GM06990 (cell line): ENCODE measurements at places on chromosomes 11 and 22.

- no peak for DNase-seq
Measured at GRCh38 chr11:39772525-39773137, 1686.8 kb downstream of the LRRC4C start.

- DNase-seq, result no peak
Measured at GRCh38 chr11:21612326-21612725, 580.6 kb upstream of the ANO5 start.

DNA sequence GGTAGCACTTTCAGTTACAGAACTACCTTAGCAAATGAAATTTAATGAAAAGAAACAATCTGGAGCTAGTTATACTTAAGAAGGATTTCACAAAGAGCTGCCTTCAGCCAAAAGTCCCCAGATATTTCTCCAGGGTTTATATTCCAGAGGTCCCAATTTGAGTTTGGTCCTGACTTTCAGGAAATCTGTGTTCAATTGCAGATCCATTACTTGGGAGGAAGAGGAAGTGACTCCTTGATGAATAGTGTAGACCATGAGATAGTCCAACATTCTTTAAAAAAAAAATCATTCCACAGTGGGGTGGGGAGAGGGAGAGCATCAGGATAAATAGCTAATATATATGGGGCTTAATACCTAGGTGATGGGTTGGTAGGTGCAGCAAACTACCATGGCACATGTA is 117.6 kb upstream of the ARHGAP20 start:
- DNase-seq, result no peak

DNA sequence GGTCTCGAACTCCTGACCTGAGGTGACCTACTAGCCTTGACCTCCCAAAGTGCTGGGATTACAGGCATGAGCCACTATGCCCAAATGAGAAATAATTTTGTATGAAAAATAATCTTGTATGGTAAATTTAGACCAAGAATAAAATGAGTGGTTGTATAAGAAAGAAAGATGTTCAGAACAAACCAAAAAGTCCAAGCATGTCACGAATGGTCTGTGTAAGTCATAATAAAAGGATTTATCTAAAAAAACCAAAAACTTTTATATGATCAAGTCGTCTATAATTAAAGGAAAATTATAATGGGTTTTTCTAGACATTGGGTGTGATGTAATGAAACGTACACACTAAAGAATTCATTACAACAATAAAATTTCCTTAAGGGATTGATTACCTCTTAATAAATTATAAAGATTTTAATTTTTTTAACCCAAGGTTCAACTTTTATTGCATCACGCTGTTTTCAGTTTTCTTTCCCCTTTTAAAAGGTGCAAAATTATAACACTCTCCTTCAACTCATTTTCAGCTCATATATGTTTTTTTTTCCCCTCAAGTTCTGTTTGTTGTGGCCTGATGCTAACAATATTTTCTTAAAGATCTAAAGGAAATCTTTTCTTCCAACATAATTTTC is 8.9 kb upstream of the AQP11 start:
- no peak for DNase-seq

GRCh38 chr11:130581646-130582045 is 133.2 kb downstream of the ADAMTS15 start:
- DNase-seq, result no peak

- no peak for DNase-seq
Measured at GRCh38 chr11:76256448-76256847, 50.1 kb upstream of the WNT11 start.

DNA sequence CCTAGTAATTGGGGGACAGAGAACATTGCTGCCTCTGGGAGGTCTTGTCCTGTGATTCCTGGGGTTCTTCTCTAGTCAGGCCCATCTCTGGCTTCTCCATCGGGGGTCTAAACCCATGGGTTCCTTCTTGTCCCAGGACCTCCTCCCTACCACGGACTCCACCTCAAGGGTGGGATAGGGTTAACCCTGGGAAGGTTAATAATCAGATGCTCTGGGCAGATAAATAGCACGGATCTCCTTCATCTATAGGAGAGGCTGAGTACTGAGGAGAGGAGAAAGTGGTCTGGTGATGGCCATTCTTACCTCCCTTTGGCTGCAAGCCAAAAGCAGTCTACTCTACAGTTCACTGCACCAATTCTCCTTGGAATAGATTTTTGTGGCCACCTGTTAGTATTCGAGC is 10.5 kb downstream of the HEPHL1 start:
- DNase-seq, result no peak

DNA sequence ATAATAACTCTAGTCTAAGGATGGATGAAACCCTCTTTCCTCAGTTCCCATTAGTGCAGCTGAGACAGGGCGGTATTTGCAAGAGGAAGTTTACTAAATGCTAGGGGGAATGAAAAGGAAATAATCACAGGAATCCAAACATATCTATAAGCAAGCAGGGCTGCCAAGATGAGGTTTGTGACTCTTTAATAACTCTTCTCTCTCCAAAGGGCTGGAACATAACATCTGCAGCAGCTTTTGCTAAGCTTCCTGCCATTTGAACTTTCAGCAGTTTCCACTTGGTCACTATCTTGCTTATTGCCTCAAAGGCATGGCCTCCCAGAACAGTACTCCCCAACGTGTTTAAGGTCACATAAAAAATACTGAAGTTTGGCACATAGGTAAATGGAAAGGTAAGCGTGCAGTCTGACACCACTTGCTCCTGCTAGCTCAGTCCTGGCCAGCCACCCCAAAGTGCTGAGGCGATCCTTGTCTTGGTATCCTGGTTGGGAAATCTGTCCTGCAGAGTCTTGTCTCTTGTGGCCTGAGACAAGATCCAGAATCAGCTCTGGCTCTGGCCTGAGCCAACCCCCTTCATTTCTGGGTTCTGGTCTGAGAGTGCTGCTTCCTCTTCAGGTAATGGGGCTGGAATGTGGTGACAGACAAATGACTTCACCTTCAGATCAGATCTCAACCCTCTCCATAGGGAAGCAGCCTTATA is 81.8 kb downstream of the KCNC1 start:
- no peak for DNase-seq

GRCh38 chr11:16352707-16353106 is 3.6 kb downstream of the SOX6 start:
- DNase-seq, result no peak

GRCh38 chr11:119029340-119030028 is 1.2 kb downstream of the SLC37A4 start:
- DNase-seq, result no peak

DNA sequence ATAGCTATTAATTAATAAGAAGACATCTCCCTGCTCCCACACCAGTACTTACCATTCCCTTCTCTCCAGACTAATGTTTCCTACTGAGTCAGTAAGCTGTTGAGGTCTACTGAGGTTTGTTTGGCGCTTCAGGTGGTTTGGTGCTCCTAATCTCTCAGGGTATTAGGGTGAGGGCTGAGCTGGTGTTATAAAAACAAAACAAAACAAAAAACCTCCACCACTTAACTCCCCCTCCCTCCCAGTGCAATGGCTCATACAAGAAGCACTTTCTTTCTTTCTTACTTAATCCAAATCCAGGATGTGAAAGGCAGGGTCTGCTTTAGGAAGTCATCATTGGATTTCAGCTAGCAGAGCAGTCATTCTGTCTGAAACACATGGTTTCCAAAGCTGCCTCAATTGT is 15.3 kb downstream of the CSTPP1 start:
- no peak for DNase-seq

- no peak for DNase-seq
Measured at GRCh38 chr11:16001899-16002426, 354.4 kb downstream of the SOX6 start.

GRCh38 chr11:15817001-15817400 is 539.3 kb downstream of the SOX6 start:
- DNase-seq, result no peak

- no peak for DNase-seq
Measured at GRCh38 chr22:35915477-35916013, 113.1 kb downstream of the RBFOX2 start.

DNA sequence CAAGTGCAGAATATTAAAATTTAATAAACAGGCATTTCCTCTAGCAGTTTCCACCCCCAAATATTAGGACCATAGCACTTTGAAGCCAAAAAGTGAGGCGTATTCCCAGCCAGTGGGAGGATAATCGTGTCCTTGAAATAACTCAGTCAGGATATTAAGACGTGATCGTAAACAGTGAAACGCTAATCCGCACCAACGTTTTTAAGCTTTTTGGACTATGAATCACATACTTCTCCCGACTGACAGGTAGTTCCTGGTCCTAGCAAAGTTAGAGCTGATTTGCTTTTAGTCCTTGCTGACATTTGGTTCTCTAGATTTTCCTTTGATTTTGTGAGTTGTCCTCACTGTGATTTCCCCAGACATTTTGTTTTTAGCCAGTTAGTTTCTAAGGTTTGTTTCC is 197.1 kb upstream of the ARHGAP20 start:
- no peak for DNase-seq

DNA sequence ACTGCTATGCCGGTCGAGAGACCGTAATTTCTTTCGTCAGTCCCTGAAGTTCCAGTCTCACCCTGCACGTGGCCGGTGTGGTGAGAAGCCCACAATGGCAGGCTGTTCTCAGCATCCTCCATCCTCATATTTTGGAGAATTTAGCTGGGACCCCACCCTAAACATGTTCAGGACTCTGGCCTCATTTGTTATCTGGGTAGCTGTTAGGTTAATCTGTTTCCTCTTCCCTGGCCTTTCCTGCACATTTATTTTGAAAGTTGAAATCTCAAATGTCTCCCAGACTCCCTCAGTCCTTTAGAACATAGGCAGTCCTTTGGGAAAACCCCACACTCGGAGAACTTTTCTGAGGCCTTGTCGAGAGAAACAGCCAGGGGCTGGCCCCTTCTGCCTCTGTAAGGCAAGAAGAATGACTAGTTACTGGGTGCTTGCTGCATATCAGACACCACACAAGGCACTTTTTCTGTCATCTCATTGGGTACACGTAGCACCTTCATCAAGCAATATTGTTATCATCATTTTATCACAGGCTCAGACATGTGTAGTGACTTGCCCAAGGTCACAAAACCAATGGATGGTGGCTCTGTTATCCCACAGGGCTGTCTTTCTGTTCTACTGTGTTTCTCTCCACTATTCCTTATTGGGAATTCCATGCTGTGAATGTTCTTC is 109.3 kb upstream of the CRYBB3 start:
- DNase-seq, result no peak

- no peak for DNase-seq
Measured at GRCh38 chr11:4887591-4887990, 5.9 kb downstream of the OR51T1 start.

DNA sequence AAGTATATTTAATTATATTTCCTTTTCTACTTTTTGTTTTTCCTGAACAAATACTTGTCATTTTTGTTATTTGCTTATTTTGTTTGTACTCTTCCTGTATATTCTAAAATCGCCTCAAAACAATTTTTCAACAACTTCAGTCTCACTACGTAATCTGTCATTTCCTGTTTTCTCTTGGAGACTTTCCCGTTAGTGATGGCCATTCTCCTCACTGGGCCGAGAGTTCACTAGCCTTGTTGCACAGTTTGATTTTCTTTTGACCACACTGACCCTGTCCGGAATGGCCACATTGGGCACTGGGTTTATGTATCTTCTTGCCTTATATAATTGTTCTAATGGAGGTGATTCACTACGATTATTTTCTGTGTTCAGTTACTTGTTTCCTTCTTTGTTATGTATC is 726.1 kb downstream of the FAM181B start:
- no peak for DNase-seq

GRCh38 chr11:38784164-38784563 is 2186.1 kb upstream of the RAG2 start:
- no peak for DNase-seq

DNA sequence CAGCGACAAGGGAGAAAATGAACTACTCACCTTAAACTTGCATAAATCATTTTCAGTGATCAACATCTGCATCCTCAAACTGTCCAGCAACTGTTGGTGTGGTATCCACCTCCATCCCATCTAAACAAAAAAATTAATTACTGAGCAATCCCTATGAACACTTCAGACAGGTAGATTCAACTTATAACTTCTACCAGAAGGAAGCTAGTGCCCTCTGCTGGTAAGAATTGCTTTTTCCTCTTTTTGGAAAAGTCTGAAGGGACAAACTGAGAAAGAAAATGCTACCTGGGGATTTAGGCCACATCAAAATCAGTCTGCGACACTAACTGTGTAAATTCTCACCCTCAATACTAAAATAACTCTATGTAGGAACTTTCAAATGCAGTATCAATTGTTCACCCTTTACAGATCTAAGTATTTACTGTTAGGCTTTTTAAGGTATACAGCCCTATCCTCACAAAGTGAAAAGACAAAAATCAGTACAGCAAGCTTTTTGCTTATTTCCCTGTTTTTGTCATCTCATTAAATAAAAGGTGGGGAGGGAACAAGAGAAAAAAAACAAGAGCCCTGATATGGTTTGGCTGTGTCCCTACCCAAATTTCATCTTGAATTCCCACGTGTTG is 17.9 kb downstream of the CLNS1A start:
- no peak for DNase-seq

DNA sequence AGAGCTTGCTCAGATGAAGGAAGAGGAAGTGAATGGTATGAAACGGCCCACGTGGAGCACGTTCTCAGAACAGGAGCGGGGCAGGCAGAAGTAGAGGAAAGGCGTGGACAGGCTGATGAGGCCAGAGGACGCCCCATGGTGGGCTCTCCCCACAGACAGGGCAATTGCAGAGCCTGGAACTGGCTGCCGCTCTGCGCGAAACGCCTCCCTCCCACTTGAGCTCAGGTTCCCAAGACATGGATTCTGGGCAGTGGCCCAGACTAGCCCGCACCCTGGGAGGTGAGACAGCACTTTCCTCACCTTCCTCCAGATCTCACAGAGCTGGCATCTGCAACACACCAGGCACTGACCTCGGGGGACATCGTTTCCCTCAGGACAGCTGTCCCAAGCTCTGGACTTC is 117.6 kb downstream of the PHF21B start:
- DNase-seq, result no peak

DNA sequence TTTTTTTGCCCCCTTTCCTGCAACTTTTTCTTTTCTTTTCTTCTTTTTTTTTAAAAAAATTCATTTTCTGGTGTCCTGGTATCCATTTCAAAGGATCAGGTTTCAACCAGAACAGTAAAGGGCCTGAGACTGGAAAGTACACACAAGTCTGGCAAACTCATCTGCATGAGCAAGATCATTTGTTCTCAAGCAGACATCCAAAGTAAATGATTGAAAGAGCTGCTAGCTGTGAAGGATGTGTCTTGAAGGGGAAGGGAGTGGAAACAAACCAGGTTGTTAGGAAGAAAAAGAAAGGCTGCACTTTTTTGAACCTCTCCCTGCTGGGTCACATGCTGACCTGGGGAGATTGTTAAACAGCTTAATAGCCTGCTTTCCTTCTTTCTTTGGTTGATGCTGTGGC is 5.3 kb downstream of the YAP1 start:
- no peak for DNase-seq

DNA sequence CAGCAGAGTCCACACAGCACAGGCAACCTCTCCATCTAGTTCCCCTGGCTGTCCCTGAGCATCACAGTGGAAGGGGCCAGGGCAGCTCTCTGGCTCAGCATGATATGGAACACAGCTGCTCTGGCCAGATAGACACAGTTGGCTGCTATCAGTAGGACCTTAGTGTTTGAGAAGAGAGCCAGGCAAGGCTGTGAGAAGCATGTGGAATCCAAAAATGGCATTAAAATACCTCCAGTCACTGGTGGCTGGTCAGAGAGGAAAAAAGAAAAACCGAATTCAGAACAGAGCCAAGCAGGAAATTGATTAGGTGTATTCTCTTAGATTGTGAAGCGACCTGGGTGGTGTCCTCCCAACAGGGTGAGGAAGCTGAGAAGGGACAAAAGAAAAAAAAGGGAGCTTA is 27.9 kb downstream of the SERPINH1 start:
- DNase-seq, result no peak
